ENCODE measurements at places on chromosomes 1 and 21.

GRCh38 chr1:94627771-94628498 lies 86.4 kb upstream of the F3 start:
- no peak for DNase-seq
- H3K4me1 ChIP-seq, result no peaks in the 10 kb centered on the region
- H3K27ac ChIP-seq, result no peak overlapping the region

DNA sequence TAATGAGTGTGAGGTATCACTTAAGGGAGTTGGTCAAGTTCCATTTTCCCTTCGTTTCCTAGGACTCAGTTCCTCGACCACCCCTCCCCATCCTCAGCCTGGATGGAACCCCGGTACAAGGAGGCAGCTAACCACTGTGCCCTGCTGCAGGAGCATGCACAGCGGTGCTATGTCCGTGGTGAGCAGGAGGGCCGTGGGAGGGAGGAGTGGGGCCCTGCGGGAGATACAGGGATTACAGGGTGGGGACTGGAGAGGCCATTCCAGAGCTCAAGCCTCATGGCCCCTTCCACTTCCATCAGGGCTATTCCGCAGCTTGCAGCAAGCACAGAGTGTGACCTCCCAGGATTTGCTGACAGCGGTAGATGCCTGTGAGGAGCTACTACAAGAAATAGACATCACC lies 25.8 kb downstream of the HYI start:
- no peaks in the 10 kb centered on the region for H3K27me3 ChIP-seq
- H3K36me3 ChIP-seq, result peaks cover 41% of the 10 kb centered on the region
- H3K4me3 ChIP-seq, result no peak overlapping the region
- no peak overlapping the region for H3K27ac ChIP-seq

DNA sequence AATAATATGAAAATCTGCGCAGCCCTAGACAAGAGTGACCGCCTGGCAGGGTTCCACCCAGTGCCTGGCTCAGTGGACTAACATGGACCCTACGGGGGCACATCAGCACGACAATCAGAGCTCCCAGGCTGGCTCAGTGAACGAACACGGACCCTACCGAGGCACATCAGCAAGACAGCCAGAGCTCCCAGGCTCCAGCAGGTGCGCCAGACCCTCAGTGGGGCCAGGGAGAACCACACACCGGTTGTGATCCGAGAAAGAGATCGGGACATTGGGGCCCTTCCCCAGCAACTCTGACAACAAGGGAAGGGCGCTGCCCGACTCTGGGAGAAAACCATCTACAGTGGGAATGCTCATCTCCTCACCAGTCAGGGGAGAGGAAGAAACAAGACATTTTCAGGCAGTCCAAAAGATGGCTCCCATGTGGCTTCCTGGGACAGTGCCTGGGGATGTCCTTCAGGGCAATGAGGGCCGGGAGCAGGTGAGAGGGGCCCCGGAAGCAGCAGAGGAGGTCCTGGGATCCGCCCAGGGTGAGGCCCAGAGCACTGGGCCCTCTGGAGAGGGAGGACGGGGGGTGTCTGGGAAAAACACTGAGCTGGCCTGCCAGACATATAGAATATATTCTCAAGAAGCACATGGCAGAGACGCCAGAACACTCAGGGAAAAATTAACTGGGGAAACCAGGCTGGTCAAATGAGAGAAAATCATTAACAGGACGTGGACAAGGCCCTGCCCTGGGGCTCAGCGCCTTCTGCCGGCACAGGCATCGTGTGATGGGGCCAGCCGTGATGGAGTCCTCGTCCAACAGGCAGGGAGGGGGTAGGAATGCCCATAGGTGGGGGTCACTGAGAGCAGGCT lies 4.8 kb downstream of the ARHGEF16 start:
- H3K4me3 ChIP-seq, result no peak overlapping the region
- no peaks in the 10 kb centered on the region for H3K36me3 ChIP-seq
- DNase-seq, result no peak
- H3K27me3 ChIP-seq, result peaks cover 10% of the 10 kb centered on the region
- no peaks in the 10 kb centered on the region for H3K4me1 ChIP-seq
- no peak overlapping the region for H3K27ac ChIP-seq

- no peak for DNase-seq
- no peak overlapping the region for H3K27ac ChIP-seq
- H3K27me3 ChIP-seq, result no peaks in the 10 kb centered on the region
- H3K36me3 ChIP-seq, result no peaks in the 10 kb centered on the region
These were observed 23.3 kb downstream of the NGF start for GRCh38 chr1:115314765-115315164.
